Left ventricle myocardium inferior (tissue), 1 donor: ENCODE measurements at places on chromosomes 3 and 15. TPM values are rescaled to one million over a fixed set of nuclear protein-coding genes. Genes with fewer than 3 reads are reported as not detected.

The ZBED2 gene
- total RNA-seq: not detected

The MST1R gene
- 1.7 TPM for total RNA-seq

The TMEM108 gene
- total RNA-seq: 2.4 TPM

The DZIP1L gene
- 4.7 TPM for total RNA-seq

The PRR20G gene
- total RNA-seq: not detected

The MYO5C gene
- total RNA-seq: 2.9 TPM

The IL1RAP gene
- 5.1 TPM for total RNA-seq

The CELF6 gene
- total RNA-seq: 1.5 TPM

The LSAMP gene
- total RNA-seq: 1.2 TPM

The CFAP44 gene
- 1.5 TPM for total RNA-seq

DNA sequence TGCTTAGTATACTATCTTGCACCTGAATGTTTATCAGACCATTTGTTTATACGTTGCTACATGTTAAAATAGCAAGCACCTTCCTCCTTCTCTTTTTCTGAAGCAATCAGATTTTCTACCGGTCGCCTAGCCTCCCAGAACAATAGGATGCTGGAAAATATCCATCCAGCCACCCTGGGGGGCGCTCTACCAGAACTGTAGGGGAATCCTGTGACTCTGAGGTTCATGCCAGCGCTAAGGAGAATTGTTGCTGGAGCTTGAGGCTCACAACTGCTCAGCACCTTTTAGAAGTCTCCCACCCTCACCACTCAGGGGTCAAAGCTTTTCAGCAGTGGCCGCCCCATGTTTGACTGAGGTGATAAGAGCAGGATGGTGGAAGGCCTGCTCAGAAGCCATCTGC lies 27.5 kb downstream of the SQOR start:
- no peak for DNase-seq

- DNase-seq: no peak
Measured at GRCh38 chr3:98577178-98577895, 16.1 kb downstream of the CPOX start.

- DNase-seq: no peak
Measured at GRCh38 chr3:41477399-41478014, 278.2 kb downstream of the CTNNB1 start.

GRCh38 chr3:65762235-65762580 lies 276.5 kb downstream of the MAGI1 start:
- DNase-seq: no peak

GRCh38 chr3:56976651-56977560 lies 83.6 kb upstream of the SPATA12 start:
- no peak for DNase-seq

GRCh38 chr15:68427963-68428362 lies 4.0 kb downstream of the ITGA11 start:
- no peak for DNase-seq

DNA sequence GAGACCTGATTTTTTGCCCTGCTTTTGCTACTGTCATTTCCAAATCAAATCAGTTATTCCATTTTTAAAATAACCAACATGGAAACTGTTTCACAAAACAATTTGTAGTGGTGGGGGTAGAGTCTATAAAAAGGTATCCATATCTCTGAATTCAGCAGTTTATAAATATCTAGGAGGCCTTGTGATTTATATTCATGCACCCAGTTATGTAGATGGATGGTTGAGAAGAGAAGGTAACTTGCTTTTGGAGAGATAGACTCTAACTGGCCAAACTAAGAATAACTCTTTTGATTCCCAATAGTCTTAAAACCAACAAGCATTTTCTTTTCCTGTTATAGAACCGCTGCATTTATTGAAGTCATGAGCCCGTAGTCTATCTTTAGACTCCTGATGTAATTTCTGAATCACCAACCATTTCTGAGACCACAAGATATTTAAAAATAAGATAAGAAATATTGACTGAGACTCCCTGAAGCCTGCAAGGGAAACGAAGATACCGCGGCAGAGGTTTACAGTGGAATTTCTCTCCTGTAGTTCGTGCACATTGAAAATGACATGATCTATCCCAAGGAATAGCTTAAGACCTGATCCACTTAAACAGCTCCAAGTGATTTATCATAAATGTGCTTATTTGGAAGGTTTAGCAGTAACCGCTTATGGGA lies 68.5 kb downstream of the SAMMSON start:
- no peak for DNase-seq

- DNase-seq: peak; percentile 17
Measured at GRCh38 chr15:35630532-35630931, 84.6 kb upstream of the DPH6 start.

GRCh38 chr15:65917407-65917756 lies 48.1 kb downstream of the RAB11A start:
- no peak for DNase-seq

- no peak for DNase-seq
Measured at GRCh38 chr3:174325171-174325570, 534.0 kb upstream of the NAALADL2 start.

DNA sequence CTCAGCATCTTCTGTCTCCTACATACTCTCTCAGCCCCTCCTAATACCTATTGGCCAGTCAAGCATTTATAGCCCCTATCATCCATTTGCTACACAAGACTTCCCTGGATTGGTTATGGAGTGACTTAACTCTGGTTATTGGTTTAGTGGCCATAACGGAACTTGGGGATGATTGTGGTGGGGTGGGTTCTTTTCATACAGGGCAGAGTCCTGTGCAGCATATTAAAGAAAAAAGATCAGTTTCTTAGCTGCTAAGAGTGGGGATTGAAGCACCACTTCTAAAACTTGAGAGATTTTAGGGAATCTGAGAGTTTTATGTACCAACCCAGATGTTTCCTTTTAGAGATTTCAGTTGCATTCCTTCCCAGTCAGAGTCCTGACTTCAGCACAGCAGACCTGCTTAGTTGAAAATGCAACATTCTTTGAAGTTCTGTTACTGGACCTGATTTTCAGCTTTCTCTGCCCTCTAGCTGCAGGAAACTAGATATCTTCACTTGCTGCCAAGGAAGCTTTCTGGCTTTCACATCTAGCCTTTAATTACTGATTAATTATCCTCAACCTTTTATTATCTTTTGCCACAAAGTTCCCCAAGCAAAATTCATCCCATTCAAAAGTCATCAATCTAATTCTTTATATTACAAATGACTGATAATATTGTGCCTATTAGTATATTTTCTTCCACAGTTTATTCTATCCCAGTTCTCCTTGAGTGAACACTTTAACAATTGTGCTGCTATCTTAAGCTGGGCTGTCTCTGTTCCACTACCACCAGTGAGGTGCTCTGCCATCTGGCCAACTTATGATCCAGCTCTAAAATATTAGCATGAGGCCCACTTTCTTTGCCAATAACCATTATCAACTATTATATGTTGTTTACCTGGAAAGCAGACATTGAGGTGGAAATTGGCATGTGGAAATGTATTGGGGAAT lies 906.0 kb upstream of the ALCAM start:
- no peak for DNase-seq

- DNase-seq: no peak
Measured at GRCh38 chr3:64184621-64185020, 40.6 kb downstream of the PRICKLE2 start.

DNA sequence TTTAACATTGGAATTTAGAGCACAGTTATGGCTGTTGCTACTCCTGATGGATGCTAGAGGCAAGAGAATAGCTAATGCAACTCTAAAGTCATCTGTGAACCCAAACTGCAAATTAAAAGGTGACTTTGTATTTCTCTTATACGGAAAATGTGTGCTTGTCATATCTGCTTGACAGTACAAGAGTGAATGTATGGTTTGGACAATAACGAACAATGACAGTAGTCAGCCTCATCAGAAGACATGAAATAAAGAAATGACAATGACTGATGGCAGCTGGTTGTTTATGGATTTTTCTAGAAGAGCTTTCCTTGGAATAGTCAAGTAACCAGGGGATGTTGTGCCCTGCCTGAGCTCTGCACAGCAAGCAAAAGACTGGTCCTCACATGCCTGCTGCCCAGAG lies 168.8 kb upstream of the FEZF2 start:
- DNase-seq: no peak

DNA sequence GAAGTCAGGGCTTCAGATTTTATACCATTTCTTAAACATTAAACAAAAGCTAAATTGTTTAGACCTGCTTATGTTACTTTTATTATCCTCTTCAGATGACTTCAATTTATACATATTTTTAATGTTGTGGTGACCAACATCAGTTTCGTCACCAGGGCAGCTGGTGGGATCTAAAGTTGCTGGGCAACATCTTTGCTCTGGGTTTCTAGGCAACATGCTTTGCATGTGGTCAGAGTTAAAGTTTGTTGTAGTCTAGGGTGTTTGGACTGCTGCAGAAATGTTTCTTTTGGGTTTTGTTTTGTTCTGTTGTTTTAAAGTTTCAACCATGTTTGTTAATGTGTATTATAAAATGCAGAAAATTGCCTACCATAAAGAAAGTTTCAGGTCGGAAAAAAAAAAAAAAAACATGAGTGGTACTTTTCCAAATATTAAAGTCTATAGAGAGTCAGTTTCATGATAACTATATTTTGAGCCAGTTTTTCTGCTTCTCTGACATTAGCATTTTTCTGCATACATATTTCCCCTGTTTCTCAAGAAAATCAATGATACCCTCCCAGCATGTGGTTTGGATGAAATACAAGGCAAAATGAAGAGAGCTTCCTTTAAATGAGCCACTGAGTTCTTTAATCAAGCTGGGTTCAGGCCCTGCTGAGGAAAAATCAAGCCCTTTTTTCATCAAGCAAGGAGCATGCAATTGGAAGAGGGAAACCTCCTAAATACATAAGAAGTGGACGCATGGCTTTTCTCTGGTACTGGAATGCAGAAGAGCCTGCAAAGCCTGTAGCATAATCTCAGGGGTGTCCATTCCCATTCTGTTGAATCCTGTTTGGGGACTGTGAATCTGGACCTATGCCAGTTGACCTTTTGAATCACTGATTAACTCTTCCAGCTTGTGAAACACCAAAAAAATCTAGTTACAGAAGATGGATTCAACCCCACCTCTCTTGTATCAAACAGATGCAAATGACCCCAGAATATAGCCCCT lies 35.0 kb upstream of the VGLL3 start:
- no peak for DNase-seq

DNA sequence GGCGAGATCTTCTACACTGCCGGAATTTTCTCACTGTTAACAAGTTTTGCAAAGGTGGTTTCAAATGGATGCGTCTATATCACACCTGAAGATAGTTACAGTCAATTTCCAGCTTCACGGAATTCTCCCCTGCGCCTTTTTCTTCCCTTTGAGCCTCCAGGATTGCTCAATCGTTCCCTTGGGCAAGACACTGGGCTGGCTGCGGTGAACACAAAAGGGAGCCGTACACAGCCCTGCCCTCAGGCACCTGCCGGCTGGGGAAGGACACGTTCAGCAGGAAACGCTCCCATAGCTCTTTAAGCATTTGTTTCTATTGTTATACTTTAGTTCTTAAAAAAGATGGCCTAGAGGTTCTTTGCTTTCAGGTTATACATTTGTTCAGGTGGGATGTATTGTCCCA lies 85.7 kb downstream of the C3orf70 start:
- no peak for DNase-seq

DNA sequence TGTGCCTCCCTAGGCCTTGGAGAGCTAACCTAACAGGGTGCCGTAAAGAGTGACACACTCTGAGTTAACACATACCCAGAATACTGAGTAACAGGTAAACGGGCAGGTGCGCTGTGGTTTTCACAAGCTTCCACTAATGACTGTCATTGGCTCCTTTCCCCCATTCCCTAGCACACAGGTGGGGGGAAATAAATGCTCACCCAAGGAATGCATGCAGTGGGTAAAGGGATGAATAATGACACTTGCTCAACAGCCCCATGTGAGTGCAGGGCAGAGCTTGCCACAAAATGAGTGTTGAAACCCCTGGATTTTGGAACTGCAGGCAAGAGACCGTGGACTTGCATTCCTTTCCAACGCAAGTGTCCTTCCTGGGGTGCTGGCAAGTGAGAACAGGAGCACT lies 57.6 kb downstream of the ADAMTS17 start:
- DNase-seq: no peak

DNA sequence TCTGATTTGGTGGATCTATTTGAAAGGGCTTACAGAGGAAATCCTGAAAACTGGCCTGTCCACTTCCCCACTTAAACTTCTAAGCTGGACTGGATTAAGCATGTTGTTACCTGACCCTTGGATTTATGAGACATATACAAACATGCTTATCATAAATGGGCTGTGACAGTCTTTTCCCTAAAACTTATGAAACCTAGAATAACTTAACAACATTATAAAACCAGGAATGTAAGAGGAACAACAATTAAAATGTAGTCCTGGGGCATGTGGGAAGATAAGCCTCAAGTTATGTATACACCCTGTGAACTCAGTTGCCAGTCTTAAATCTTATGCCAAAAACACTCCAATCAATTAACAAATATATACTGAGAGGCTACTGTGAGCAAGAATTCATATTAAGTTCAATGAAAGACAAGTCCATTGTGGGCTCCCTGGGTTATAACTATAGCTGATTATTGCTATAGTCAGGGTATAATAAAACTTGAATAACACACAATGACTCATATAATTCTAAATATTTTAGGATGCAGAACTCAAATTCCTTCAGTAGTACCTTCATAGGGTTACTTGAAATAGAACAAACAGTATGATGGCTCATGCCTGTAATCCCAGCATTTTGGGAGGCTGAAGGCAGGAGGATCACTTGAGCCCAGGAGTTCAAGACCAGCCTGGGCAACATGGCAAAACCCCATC lies 87.2 kb upstream of the PPIB start:
- no peak for DNase-seq

DNA sequence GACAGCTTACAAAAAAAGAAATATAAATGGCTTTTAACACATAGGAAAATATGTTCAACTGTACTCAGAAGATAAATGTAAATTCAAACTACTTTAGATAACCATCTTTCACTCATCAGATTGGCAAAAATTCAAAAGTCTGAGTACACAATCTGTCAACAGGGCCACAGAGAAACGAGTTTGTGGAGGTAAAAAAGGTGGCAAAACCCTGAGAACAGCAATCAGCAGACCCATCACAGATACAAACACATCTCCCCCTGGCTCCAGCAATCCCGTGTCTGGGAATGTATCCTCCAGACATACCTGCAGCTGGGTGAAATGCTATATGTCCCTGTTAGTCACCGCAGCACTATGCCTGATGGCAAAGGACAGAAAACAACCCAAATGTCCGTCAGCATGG lies 149.5 kb downstream of the OSBPL10 start:
- no peak for DNase-seq

GRCh38 chr3:140399871-140400270 lies 278.0 kb upstream of the TRIM42 start:
- DNase-seq: no peak

- no peak for DNase-seq
Measured at GRCh38 chr3:146222204-146223046, 28.5 kb downstream of the PLSCR4 start.
